T-helper 2 cell (primary cell): ENCODE measurements at places on chromosomes 3 and 15.

DNA sequence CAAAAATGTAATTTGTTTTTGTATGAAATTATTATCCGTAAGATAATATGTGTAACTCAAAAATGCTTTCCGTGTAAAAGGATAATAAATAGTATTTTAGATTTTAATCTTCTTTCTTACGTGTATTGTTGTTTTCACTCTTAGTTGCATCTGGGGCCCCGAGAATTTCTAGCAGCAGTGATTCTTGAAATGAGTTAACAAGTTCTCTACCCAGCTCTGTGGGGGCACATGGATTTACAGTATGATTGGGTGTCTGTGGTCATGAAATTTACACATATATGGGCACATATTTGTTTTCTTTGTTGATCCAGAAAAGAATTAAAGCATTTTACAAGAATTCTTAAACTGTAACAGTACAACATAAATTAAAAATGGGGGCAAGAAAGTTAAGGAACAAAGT is 145.9 kb upstream of the LRRFIP2 start:
- DNase-seq: no peak

- DNase-seq: no peak
Observed at GRCh38 chr15:32664796-32665195, 23.3 kb downstream of the SCG5 start.

DNA sequence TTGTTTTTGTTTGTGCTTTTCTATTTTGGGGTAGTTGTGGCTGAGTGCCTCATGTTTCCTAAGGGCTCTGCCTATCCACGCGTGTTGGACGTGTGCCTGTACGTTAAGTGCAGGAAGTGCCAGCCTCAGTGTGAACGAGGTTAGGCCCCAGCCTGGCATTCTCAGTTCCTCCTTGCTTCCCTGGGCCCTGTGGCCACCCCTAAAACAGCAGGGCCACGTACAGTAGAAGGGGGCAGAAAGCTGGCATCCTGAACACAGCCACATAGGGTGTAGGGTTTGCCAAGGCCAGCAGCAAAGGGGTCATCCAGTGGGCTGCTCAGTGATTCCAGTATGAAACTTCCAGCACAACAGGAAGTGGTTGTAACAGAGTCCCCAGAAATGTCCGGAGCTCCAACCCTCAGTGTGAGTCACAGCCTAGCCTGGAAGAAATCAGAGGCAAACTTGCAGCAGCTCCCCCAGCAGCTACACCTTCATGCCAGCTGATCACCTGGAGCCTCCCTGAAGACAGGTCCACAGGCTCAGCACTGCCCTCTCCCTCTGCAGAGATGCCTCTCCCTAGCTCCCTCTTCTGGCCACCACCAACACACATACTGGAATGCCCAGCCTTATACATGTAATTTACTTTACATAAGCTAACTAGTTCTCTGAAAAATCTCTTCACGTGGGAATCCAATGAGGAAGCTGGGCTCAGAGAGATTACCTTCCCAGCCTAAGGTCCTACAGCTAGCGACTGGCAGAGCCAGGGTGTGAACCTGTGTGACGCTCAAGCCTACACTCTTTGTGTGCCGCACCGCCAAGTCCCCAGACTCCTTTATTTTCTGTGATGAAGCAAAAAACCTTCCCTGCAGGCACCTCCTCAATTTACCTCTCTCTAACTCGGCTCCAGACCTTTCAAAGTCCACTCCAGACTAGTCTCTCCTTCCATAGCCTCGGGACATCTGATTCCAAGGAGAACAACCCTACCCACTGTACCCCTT is 26.6 kb downstream of the ILDR1 start:
- DNase-seq: peak; percentile 62

- no peak for DNase-seq
Observed at GRCh38 chr3:189325454-189325853, 153.7 kb downstream of the TPRG1 start.

GRCh38 chr3:168989396-168989795 is 674.1 kb downstream of the MECOM start:
- no peak for DNase-seq
